ENCODE measurements at places on chromosomes 6 and 20.

GRCh38 chr20:1446536-1446935 is 20.1 kb downstream of the NSFL1C start:
- no peak for DNase-seq

DNA sequence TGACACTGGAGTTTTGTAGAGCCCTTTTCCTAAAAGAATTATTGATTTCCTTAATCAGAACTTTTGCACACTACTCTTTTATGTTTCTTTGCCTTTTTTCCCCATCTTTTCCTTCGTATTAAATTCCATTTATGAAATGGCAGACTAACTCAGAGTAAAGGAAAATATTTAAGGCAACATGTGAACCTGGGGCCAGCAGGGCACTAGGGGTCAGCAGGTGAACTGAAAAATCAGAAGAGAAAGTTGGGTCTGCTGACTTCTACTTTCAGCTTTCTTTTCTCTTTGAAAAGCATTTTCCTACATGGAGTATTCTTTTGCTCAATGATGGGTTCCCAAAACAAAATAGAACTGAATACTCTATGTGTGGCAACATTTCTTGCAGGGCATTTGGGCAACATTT is 226.6 kb upstream of the EXOC2 start:
- DNase-seq: no peak

GRCh38 chr6:170357812-170358211 is 51.3 kb downstream of the FAM120B start:
- no peak for DNase-seq

- DNase-seq: no peak
Observed at GRCh38 chr6:29465279-29465678, 8.3 kb downstream of the OR2H1 start.

DNA sequence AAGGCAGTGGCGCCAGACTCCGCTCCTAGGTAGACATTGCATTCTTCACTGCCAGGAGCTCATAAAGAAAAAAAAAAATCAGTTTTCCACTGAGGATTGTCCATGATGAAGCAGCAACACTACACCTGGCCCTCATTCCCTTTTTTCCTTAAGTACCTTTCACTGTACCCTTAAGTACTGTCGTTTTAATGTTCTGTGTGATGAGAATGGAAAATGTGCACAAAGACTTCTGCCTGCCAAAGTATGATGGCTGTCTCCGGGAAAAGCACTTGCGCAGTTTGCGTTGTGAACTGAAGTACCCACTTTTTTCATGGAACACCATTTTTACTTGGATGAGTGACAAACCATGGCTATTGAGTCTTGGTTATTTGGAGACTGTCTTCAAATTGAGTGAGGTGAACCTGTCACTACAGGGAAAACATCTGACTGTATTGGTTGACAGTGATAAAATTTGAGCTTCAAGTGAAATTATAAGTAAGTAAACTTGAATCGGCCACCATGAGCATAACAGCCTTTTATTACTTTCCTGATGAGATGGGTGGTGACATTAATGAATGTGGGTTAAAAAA is 104.8 kb downstream of the NCOA3 start:
- no peak for DNase-seq

DNA sequence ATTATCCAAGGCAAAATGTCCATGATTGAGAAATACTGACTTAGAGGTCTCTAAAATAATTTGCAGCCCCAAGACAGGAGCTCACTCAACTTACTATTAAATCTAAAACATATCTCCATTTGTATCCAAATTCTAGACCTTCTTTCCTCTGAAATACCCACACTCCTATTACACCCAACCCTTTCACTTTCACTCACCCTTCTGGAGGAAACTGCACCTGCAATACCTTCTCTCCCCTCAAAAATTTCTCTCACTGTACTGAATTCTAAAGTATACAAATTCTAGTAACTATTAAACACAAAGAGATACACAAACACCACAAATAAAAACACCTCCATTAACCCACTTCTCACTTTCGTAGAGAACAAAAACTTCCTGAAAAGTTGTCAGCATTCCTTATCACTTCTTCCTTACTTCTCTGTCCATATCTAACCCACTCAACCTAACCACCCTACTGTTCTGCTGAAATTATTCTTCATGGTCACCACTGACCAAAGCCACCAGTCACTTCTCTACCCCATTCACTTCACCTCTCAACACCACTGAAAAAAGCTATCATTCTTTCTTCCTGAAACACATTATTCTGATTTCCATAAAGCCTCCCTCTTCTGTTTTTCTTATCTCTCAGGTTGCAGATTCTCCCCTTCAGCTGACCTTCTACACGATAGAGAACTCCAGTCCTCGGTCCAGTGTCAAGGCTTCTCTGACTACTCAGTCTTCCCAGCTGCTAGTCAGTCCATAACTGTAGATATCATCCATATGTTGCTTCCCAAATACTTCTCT is 12.0 kb downstream of the LMBRD1 start:
- DNase-seq: no peak

DNA sequence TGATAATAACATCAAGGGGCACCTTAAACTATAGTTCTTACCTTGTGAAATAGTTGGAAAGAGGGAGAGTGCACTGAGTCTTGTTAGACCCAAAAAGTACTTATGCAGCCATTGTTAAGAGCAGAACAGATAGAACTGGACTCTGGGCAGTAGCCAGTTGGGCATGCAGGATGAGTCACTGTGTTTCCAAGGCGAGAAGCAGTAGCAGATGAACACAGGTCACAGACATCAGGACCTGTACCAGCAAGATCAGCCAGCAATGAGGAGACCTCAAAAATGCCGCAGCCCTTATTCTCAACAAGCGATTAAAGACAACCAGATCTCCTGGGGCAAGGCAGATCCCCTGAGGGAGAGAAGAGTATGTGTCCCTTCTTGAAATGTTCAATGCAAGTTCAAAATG is 79.0 kb downstream of the SAMD3 start:
- DNase-seq: no peak

DNA sequence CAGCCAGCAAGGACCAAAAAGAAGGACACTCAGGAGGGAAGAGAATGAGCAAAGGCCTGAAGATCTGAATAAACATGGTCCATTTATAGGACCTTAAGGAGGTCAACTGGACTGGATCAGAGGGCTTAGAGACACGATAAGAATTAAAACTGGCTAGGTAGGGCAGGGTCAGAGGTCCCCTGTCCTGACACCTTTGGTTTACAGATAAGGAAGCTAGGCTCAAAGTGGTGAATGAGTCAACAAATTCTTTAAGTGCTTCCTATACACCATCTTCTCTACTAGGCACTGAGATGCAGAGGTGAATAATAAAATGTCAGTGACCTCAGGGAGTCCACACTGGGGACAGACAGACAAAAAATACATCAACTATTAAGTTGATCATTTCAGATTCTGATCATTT is 70.3 kb downstream of the HIVEP2 start:
- DNase-seq: no peak

GRCh38 chr6:90249034-90249433 is 47.6 kb downstream of the BACH2 start:
- DNase-seq: no peak

All from left ventricle myocardium superior (tissue), 1 donor.